Cerebellum (tissue), 4 donors: ENCODE measurements at places on chromosomes 7 and 10. TPM values are rescaled to one million over a fixed set of nuclear protein-coding genes. Genes with fewer than 3 reads are reported as not detected.
A peak's percentile ranks its signal among the peaks of the same experiment; 100 is the strongest.

DNA sequence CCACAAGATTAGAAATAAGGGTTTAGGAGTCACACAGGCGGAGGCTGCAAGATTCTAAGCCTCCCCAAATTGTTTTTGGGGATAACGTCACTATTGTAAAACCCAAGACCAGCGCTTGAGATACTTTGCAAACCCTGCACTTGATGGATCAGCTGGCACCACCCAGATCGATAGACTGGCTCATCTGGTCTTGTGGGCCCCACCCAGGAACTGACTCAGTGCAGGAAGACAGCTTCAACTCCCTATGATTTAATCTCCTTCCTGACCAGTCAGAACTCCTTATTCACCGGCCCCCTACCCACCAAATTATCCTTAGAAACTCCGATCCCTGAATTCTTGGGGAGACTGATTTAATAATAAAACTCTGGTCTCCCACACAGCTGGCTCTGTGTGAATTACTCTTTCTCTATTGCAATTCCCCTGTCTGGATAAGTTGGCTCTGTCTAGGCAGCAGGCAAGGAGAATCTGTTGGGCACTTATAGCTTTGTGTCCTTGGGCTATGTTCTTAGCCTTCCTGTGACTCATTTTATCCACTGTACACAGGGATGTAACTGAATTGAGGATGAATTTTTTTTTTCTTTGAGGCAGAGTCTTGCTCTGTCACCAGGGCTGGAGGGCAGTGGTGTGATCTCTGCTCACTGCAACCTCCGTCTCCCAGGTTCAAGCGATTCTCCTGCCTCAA is 64.4 kb upstream of the CARD11 start:
- no peak for DNase-seq

- peak; percentile 16 for DNase-seq
Measured at GRCh38 chr10:92891885-92892690, 43.8 kb downstream of the EXOC6 start.

- no peak for DNase-seq
Measured at GRCh38 chr7:99331002-99331401, 5.3 kb downstream of the ARPC1A start.

GRCh38 chr10:122707535-122707934 is 7.9 kb upstream of the C10orf120 start:
- DNase-seq, result no peak

The FRAT1 gene
- total RNA-seq, result 2.6 TPM

- no peak for DNase-seq
Measured at GRCh38 chr10:77493851-77494261, 143.8 kb downstream of the KCNMA1 start.

- DNase-seq, result peak; percentile 65
Measured at GRCh38 chr7:73606801-73607691, 17.3 kb downstream of the MLXIPL start.

The FAM25A gene
- total RNA-seq, result not detected

The CYP26C1 gene
- 9.5 TPM for total RNA-seq

DNA sequence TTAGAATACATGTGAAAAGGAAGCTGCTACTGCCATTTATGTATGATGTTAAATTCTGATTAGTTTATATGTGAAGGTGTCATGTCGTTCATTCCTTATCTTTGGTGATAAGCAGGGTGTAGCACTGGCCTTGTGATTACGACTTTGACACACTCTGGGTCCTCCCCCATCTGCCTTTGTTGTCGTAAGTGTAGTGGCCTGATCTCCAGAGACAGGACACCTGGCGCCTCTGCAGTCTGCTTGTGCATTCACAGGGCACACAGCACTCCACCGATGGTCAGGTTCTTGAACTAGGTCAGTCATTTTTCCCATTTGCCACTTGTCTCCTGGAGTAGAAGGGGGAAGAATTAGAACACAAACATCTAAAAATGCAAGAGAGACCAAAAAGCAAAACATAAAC is 186.0 kb downstream of the PRKCQ start:
- no peak for DNase-seq

DNA sequence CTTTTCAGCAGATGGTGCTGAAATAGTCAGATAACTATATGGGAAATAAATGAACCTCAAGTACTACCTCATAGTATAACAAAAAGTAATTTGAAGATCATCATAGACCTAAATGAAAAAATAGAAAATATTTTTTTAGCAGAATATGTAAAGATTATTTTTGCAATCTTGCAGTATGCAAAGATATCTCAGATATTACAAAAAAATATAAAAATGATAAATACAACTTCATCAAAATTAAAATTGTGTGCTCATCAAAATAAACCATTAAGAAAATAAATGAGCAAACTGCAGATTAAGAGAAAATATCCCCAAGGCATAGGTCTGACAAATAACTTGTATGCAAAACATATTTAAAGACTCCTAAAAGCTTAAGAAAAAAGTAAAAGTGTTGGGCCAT is 83.4 kb upstream of the KCND2 start:
- no peak for DNase-seq

GRCh38 chr10:62062028-62062427 is 160.5 kb downstream of the ARID5B start:
- no peak for DNase-seq

GRCh38 chr10:118569882-118570252 is 25.6 kb downstream of the PRLHR start:
- no peak for DNase-seq

DNA sequence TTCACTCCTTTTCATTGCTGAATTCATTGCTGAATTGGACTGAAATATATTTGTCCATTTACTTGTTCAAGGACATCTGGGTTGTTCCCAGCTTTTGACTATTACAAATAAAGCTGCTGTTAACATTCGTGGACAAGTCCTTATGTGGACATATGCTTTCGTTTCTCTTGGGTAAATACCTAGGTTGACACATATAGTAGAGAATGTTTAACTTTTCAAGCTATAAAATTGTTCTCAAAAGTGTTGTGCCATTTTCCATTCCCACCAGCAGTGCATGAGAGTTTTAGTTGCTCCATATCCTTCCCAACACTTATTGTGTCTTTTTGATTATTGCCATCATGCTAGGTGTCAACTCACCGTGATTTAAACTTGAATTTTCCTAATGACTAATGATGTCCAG is 17.5 kb upstream of the CPVL start:
- no peak for DNase-seq

The FBXO24 gene
- total RNA-seq, result 0.45 TPM

The MYOZ1 gene
- total RNA-seq, result 0.18 TPM
